ENCODE measurements at places on chromosomes 13 and 19.

- no peak for DNase-seq
Observed at GRCh38 chr13:20684546-20684945, 19.0 kb upstream of the IL17D start.

DNA sequence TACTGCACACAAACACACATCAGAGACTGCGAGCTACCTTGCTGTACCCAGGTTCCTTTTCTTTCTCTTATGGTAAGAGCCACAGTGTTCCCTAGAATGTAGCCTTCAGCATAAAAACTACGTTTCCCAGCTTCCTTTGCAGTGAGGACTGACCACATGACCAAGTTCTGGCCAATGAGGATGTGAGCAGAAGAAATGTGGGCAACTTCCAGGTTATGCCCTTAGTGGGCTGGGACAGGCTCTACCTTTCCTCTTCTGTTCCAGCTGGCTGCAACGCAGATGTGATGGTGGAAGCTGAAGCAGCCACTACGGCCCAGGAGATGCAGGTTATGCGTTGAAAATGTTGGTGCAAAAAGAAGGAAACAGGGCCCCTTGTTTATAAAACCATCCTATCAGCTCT is 27.5 kb downstream of the VRK3 start:
- no peak for DNase-seq

- no peak for DNase-seq
Observed at GRCh38 chr19:55152017-55152416, 3.0 kb upstream of the TNNT1 start.

DNA sequence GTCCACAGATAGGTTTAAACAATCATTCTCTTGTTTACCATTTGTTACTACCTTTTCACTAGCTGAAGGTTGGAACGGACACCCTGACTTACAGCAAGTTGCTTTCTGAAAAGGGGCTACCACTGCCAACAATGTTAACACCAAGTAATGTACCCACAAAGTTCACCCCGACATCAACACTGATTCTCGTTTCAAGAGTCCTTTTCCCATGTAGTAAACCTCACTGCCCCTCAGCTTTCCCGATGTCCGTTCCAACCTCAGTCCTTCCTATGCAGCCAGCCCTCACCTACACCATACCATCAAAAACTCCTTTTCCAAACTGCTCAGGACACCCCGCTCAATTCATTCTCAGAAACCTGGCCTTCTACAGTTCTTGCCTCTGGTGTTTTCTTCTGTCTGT is 29.0 kb downstream of the PEG3 start:
- DNase-seq: no peak

DNA sequence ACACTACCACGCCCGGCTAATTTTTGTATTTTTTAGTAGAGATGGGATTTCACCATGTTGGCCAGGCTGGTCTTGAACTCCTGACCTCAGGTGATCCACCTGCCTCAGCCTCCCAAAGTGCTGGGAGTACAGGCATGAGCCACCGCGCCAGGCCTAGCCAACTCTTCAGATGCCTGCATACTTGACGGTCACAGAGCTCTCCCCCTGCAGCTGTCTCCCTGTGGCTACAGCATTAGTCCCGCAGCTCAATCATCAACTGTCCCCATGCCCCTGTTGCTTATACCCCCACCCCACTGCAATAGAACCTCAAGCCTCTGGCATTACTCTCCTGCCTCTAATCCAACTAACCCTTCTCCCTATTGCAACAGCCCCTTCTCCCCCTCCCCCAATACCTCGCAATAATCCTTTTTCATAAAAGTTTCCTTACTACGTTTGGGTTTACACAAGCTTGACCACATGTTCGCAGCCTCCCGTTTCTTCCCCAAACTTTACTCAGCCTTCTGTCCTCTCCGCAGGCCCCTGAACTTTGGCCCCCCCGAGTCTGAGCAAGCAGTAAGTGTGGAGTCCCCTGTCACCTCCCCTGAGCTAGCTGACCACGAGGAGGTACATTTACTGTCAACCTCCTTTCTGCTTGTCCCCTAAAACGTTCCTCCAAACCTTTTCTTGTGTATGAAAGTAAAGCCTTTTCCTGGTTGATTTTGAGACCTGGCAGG is 1.7 kb downstream of the ZNF77 start:
- no peak for DNase-seq

DNA sequence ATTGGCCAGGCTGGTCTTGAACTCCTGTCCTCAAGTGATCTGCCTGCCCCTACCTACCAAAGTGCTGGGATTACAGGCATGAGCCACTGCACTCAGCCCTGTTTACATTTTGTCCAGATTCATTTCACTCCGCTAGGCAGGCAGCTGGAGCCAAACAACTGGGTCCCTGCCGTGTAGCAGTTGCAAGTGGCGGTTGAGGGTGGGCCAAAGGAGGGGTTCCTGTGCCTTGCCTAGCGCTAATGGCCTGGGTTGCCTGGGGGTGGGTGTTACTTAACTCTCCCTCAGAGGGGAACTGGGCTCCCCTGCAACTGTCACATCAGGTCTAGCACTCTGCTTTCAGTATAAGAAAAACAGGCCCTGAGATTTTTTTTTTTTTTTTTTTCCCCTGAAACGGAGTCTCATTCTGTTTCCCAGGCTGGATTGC is 7.4 kb downstream of the ACP5 start:
- no peak for DNase-seq

DNA sequence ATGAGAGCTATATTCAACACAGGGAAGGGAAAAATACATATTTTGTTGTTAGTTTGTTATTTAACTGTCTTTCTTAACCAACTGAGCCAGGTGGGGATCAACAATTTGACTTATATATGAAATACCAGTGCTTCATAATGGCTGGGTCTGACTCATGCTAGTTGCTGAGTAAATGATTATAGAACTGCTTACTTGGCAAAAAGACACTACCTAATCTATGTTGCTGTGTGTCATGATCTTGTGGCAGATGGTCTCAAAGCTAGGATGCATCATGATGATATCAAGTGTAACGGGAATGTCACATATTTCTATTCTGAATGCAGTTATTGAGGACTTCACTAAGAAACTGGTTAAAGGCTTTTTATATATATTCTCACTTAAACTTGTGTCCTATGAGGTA is 727.4 kb upstream of the SLITRK1 start:
- DNase-seq: no peak

DNA sequence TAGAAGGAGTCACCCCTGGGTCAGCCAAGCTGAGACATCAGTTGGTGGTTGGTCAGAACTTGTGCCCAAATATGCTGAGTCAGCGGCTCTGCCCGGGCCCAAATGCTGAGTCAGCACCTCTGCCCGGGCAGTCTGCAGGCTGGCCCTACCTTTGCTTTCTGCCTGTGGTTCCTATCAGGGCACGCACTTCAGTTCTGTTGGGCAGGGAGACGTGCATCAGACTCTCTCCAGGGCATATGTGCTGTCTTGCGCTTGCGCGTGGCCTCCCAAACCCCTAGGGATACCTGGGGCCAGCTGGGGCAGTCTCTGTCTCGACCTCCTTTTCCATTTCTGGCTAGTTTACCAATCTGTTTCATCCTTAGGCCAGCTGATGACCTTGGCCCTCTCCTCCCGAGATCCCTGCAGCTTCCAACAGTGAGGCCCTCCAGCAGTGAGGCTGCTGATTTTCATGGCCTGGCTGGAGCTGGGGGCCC is 24.4 kb upstream of the LDLR start:
- DNase-seq: no peak

- DNase-seq: no peak
Observed at GRCh38 chr13:60974296-60974695, 441.4 kb downstream of the PCDH20 start.

DNA sequence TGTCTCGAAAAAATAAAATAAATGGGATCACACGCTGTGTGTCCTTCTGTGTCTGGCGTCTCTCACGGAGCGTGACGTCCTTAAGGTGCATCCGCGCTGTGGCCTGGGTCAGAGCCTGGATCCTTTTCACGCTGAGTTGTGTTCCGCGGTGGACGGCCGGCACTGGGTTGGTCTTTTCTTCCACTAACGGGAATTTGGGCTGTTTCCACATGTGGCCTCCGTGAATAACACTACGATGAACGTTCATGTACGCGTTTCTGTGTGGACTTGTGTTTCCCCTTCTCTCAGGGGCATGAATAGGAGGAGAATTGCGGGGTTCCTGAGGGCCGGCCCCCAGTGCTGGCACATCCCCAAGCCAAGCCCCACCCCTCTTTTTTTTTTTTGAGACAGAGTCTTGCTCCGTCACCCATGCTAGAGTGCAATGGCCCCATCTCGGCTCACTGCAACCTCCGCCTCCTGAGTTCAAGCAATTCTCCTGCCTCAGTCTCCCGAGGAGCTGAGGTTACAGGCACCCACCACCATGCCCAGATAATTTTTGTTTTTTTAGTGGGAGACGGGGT is 6.2 kb upstream of the PTBP1 start:
- no peak for DNase-seq

DNA sequence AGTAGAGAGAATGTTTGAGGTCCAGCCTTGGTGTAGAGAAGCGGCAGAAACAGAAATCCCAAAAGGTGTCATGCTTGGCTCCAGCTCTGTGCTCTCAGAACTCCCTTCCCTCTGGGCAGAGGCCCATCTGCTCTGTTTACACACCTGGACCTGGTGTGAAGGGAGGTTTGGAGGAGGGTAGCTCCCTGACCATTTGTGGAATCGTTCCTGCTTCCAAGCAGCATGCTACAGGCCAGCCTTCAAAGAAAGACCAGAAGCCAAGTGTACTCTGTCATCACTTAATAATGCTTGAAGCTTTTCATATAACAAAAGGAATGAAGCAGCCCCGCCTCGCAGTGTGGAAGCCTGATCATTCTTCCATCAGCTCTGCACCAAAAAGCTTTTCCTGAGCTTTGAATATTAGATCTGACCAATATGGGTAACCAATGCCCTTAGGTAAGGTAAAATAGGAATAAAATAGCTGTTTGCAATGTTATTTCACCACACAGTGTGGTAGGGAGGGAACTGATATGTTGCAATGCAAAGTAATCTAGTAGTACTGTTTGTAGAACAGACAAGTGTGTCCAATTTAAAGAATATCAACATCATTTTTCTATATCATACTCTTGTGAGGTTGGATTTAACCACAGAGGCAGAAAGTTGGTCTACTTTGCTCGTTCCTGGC is 63.3 kb downstream of the ZIC5 start:
- no peak for DNase-seq

GRCh38 chr13:22629374-22629773 is 551.4 kb upstream of the SGCG start:
- no peak for DNase-seq

DNA sequence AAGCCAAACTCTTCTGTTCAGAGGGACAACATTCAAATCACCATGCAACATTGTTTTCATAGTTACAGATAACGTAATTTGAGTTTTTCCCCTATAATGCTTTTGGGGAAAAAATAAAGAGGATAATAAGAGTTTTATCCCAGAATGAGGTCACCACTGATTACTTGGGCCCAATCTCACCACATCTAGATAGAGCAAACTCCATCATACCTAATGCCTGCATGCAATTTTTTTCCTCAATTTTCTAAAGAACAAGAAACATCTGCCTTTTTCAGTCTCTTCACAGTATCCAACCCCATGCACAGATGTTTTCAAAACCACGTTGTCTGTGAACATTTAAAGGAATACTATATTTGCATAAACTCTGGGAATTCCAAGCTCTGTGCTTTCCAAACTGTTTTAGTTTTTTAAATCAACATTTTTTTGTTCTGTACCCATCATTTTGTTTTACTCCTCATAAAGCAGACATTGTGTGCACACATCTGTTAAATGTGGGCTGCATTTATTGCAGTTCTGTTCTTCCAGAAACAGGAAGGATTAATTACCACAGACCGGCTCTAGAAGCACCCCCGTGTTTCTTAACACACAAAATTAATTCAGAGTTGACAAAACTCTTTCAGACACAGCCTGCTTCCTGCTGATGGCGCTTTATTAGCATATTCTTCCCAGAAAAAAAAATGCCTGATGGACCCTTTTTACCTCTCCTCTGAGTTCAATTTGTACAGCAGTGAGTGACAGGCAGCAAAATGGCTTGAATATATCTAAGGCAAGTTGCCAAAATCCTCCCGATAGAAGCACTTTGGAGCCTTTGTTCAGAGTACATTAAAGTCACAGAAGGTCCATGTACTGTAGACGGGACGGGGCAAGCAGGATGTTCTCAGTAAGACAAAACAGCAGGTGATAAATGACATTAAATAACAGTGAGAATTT is 1171.9 kb downstream of the EFNB2 start:
- DNase-seq: no peak

DNA sequence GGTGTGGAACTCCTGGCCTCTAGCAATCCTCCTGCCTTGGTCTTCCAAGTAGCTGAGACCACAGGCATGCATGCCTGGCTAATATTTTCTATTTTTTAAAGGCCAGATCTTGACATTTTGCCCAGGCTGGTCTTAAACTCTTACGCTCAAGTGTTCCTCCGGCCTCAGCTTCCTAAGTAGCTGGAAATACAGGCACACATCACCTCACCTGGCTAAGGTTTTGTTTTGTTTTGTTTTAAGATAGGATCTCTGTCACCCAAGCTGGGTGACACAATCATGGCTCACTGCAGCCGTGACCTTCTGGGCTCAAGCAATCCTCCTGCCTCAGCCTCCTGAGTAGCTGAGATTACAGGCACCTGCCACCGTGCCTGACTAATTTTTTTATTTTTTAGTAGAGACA is 5.5 kb upstream of the RLN3 start:
- no peak for DNase-seq

GRCh38 chr13:47484548-47484947 is 516.5 kb downstream of the SUCLA2 start:
- no peak for DNase-seq

GRCh38 chr13:39377699-39378098 is 225.3 kb downstream of the LHFPL6 start:
- no peak for DNase-seq

- DNase-seq: no peak
Observed at GRCh38 chr19:24065865-24066604, 21.0 kb upstream of the ZNF254 start.

GRCh38 chr19:3333662-3334061 is 32.7 kb upstream of the NFIC start:
- DNase-seq: no peak

GRCh38 chr19:17235971-17236777 is 9.5 kb downstream of the NR2F6 start:
- DNase-seq: no peak

GRCh38 chr13:74464670-74465069 is 330.5 kb upstream of the KLF12 start:
- no peak for DNase-seq

GRCh38 chr19:9523885-9524474 is 14.5 kb downstream of the ZNF426 start:
- DNase-seq: no peak

GRCh38 chr19:56107626-56108351 is 13.3 kb downstream of the ZNF787 start:
- no peak for DNase-seq

Data from stimulated activated naive CD4-positive, alpha-beta T cell treated with Interleukin-2 at 50 U/mL for 16 hours (primary cell).